MCF 10A (cell line): ENCODE measurements at places on chromosomes 4 and X.

DNA sequence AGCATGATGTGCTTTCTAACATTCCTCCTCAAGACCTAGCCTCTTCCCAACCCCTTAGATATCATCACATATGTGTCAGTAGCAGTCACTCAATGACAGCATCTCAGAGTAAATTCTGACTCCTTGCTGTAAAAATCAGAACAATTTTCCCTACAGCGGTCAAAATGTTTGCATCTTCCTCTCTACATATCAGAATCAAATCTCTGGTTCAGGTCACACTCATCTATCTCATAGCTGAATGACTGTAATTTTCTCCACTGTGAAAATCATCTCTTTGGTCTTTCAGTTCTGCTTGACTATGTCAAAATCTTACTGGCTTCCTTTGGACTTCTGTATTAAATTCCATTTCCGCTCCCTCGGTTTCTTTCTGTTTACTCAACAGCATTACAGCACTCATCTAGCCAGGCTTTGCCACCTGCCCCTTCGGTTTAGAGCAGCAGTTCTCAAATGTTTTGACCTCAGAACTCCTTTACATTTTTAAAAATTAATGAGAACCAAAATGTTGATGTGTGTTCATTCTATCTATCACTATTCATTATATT is 57.3 kb downstream of the AGA start:
- no peak for DNase-seq

DNA sequence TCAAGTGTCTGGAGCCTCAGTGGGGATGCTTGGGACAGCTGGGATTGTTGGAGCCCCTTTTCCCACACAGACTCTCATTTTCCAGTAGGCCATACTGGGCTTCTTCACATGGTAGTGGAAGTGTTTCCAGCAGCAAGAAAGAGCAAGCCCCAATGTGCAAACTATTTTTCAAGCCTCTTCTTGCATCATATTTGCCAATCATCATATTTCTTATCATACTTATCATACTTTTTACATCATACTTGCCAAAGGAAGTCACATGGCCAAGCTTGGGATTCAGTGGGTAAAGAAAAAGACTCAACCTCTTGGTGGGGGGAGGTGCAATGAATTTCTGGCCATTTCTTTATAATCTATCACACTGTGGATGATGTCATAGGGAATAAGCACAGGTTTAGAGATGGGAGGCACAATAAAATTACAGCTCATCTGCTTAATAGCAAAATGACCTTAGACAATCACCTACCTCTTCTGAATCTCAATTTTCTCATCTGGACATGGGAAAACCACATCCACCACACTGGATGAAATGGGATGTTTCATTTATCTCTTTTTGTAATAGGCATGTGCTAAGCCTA is 174.2 kb downstream of the MID1IP1 start:
- DNase-seq: no peak

GRCh38 chrX:44735498-44735897 is 108.3 kb upstream of the DUSP21 start:
- DNase-seq: no peak

GRCh38 chr4:185730387-185730786 is 81.6 kb downstream of the SORBS2 start:
- DNase-seq: peak; percentile 76

DNA sequence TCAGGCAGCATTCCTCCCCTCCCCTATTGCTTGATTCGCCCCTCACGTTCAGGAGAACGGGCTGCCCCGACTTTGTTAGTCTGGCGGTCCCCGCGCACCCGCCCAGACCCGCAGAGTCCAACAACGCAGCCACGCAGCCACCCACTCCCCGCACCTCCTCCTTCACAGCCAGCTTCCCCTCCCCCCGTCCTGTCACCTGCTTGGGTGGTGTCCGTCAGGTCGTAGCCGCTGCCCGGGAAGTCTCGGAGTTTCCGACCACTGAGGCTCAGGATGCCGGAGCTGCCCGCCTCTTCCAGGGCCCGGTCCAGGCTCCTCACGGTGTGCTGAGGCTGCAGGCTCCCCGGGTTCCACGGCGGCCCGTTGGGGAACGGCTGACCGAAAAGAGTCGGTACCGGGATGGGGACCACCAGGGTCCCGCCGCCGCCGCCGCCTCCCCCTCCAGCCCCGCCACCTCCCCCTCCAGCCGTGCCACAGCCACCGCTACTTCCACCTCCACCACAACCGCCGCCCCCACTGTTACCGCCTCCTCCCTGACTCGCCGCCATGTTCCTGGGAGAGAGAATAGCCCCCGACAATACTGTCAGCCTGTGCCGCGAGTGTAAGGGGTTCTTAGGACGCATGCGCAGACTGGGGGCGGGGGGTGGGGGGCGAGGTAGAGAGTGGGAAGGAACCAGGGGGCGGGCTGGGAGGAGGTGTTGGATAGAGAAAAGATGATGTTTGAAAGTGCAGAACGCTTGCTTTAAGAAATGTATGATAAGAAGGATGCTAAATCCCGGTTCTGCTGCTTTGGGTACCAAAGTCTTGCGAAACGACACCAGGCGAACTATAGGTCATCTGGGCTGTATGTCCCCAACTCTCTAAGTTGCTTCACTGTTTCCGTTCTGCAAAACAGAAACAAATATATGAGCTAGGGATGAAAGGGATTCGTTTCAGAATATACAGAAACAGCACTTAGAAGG is at the start of gene LRCH2:
TSS of gene LRCH2 (minus strand) at position 600 of the 959 bp plus-strand sequence. CDS start at position 545, 55 bp downstream.
- no peak for DNase-seq

GRCh38 chrX:56788229-56788628 is 59.2 kb downstream of the NBDY start:
- no peak for DNase-seq

- DNase-seq: peak; percentile 86
Measured at GRCh38 chr4:184896868-184897715, 71.3 kb upstream of the ACSL1 start.

DNA sequence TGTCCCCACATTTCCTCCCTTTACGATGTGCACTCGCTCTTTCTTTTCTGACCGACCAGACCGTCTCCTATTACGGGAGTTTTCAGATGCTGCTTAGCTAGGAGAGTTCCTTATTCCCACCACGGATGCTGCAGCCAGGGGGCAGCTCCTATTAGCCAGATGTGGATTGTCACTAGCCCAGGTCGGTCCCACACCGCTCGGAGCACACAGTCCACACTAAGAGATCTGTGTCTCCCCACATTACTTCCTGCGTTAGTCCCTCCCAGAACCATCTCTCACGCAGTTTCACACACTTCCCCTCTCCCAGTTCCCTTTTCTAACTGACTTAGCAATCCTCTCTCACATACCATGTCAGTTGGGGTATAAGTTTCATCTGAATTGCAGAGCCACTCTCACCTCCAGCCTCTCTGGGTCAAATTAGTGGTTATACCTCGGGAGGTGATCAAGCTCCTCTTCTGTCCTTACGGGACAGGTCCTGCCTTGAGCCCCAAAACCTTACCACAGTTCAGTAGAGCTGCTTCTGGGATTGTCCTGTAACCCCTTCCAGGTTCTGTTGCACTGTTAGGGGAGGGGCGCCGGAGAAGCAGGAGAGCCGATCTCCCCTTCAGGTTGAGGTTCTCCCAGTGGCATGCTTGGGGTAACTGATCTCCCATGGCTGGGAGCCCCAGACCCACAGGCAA is 28.2 kb downstream of the SULT1E1 start:
- DNase-seq: no peak

DNA sequence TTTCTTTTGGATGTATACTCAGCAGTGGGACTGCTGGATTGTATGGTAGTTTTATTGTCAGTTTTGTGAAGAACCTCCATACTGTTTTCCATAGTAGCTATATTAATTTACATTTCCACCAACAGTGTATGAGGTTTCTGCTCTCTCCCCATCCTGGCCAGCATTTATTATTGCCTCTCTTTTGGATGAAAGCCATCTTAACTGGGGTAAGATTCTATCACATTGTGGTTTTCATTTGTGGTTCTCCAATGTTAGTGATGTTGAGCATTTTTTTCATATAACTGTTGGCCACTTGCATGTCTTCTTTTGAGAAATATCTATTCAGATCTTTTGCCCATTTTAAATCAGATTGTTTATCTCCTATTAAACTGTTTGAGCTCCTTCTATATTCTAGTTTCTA is 27.6 kb downstream of the QRFPR start:
- DNase-seq: no peak

DNA sequence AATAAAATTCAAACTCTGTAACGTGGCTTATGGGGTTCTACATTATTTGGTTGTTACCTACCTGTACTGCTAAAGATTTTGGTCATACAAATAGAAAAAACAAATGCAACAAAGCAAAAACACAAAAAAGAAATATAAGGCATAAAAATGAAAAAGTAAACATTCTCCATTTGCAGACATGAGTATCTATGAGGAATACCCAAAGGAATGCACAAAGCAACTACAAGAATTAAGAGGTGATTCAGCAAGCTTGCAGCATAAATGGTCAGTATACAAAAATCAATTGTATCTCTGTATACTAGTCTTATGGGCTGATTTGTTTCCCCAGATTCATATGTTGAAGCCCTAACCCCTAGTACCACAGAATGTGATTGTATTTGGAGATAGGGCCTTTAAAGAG is 3.6 kb upstream of the PDE5A start:
- no peak for DNase-seq

DNA sequence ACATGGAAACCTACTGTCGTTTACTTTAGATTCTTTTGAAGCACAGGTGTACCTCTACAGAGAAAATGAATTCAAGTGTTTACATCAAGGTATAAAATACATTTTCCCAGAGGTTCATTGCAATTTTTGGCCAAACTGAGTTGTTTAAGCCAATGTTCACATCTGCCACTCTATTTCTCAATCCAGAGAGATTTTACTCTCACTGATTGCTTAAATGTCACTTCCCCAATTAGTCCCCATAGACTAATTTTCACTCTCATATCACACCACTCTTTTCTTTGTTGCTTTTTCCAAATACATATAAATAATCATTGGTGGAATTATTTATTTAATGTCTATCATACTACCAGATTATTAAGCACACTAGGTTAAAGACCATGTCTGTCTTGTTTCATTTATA is 271.8 kb downstream of the PPP3CA start:
- no peak for DNase-seq

- DNase-seq: no peak
Measured at GRCh38 chr4:155722336-155722735, 36.5 kb upstream of the GUCY1B1 start.

GRCh38 chr4:184475096-184475461 is 729 bp upstream of the IRF2 start:
- peak; percentile 56 for DNase-seq

DNA sequence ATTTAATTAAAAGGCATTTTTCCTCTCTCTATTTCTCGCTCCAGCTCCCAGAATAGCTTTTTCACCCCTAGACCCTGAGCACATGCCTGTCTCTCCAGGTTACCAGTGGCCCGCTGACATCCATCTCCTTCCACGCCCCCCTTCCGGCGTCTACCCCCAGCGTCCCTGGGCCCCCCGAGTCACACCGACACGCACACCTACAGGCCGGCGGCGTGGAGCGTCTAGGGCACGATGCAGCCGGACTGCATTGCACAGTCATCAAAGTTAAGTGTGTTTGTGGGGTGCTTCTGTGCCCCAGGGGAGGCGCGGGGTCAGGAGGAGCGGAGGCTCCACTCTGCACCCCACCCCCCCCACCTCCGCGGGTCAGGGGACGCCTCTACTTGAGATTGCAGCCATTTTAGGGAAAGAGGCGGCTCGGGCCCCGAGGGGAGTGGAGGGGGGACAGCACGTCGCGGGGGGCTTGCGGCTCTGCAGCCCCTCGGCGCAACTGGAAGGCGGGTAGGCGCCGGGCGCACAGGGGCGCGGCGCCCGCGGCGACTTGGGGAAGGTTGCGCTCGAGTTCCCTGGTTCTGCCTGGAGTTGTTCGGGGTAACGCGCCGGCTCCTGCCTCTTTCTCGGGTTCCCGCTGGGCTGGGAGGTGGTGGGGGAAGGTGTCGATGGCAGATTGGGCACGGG is 112.7 kb downstream of the DHX15 start:
- no peak for DNase-seq

DNA sequence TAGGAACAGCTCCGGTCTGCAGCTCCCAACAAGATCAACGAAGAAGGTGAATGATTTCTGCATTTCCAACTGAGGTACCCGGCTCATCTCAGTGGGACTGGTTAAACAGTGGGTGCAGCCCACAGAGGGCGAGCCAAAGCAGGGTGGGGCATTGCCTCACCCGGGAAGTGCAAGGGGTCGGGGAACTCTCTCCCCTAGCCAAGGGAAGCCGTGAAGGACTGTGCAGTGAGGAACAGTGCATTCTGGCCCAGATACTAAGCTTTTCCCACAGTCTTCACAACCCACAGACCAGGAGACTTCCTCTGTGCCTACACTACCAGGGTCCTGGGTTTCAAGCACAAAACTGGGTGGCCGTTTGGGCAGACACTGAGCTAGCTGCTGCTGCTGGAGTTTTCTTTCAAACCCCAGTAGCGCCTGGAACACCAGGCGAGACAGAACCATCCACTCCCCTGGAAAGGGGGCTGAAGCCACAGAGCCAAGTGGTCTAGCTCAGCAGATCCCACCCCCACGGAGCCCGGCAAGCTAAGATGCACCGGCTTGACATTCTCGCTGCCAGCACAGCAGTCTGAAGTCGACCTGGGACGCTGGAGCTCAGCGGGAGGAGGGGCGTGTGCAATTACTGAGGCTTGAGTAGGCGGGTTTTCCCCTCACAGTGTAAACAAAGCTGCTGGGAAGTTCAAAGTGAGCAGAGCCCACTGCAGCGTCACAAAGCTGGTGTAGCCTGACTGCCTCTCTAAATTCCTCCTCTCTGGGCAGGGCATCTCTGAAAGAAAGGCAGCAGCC is 84.6 kb downstream of the THOC2 start:
- DNase-seq: no peak

DNA sequence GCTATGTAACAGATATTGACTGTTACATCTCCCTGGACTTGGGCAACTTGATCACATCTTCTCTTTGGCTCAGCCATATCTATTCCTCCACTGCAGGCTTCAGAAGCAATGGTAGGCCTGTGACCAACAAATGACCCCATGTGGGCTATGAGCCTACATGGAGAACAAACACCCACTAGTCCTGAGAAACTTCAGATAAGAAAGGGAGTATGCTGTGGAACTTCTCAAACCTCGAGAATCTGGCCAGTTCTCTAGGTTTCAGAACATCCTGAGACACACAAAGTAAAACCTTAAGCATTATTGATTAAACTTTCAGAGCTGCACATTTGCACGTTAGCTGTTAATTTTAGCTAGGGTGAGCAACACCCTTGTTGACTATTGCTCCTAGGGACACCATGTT is 16.3 kb downstream of the RBMX2 start:
- no peak for DNase-seq

- peak; percentile 27 for DNase-seq
Measured at GRCh38 chrX:154797006-154797405, 8.3 kb downstream of the MPP1 start.

GRCh38 chrX:2283111-2283859 is 217.5 kb downstream of the DHRSX start:
- no peak for DNase-seq

DNA sequence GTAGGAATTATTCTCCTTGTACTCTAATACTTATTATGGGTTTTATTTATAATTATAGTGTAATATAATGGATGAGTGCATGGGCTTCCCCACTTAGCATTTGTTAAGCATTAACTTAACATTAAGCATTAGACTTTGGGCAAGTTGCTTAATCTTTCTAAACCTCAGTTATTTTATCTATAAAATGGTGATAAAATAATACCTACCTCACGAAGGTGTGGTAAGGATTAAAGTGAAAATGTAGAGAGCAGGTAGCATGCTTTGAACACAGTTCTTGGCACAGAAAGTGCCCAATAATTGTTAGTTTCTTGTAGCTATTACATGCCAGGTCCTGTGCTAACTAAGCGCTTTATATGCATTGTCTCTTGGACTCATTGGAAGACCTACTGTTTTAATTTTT is 2.6 kb downstream of the MSMO1 start:
- no peak for DNase-seq

- DNase-seq: peak; percentile 64
Measured at GRCh38 chrX:74119016-74119910, 184.7 kb upstream of the ZCCHC13 start.
